ENCODE measurements at places on chromosomes 7 and 10.

DNA sequence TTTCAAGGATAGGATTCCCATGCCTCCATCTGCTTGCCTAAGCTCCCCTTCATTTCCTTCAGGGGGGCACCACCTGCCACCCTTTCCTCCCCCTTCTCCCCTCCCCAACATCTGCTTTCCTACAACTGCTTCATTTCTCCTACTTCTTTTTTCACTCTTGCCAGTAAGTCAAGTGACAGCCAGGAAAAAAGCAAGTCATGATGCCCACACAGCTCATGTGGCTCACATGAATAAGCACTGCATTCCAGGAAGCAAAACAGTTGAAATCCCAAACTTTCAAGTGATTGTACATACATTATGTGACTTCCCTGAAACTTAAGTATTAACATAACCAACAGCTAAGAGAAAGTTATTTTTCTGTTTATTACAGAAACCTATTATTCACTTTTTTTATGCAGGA lies 78.6 kb downstream of the TNS3 start:
- DNase-seq, result peak; percentile 55

DNA sequence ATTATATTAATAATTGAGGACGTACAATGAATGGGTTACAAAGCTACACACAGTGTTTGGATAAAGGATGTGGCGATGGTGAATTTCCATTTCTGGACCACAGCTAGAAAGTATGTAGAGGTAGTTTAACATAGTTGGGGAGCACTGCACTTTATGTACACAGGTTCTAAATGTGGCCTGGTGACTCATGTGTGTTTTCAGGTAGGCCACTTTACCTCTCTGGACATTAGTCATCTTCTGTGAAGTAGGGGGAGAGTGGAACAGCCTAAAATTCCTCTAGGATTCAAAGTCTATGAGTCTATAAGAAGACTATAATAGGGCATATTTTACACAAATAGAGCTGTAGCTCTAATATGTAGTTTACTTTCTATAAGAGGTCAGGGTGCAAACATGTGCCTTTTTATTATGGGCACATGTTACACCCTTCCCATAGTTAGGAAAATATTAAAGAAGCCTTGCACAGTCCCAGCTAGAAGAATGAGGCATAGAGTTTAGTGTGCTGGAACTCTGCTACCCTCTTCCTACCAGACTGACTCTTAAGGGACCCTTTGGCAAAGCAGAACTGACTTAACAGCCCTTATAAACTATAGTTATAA lies 594.9 kb downstream of the LRMDA start:
- no peak for DNase-seq

- DNase-seq, result no peak
Measured at GRCh38 chr7:140229591-140230515, 53.1 kb upstream of the KDM7A start.

DNA sequence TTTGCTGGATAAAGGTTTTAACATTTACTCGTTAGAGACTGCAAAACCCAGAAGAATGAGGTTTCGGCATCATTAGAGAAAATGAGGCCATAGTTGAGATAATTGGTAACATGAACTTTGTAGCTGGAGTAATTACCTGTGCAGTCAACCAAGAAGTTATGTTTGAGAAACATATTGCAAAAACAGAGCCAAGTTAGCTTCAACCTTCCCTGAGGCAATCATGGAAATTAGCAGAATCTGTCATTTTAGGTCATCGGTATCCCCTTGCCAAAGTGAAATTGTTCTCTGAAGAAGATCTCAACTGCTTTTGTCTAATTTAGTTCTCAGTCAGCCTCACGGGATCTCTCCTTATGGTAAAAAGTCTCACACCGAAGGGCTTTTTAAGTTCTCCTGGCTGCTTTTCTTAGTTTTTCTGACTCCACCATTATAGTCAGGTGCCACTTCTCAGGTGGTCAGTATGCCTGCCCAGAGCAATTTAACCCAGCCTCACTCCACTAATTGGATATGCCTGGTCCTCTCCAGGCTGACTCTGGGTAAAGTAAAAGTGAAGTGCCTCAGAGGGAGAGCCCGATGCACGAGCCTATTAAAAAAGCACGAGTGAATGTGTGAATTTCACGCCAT lies 52.5 kb downstream of the NRCAM start:
- DNase-seq, result no peak

DNA sequence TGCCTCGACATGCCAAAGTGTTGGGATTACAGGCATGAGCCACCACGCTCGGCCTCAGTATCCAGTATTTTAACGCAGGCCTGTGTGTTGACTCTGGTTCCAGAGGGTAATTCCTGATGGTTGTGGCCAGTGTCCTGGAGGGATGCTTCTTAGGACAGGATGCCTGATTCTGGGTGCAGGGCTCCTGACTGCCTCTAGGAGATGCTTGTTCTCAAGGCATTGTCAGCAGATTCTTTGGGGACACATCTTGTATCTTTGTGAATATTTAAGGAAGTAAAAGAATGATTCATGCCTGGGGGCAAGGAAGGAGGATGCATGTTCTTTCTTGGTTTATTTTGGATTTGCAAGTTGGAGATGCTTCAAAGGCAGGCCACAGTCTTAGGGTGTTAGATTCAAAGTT lies 2.2 kb downstream of the ZDHHC4 start:
- no peak for DNase-seq

DNA sequence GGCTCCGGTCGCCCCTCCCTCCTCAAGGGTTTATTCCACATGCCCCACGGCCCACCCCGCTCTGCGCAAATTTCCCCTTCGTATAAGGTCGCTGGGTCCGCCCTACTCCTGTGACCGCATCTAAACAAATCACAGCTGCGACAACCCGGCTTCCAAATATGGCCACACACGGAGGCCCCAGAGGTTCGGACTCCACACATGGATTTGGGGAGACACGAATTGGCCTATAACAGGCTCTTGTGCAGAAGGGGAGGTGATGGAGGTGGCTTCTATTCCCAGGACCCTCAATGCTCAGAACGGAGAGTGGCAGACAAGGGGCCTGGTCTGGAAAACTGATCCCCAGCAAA lies 90.1 kb downstream of the FOXL3 start:
- no peak for DNase-seq

- DNase-seq, result no peak
Measured at GRCh38 chr7:158811461-158811860, 17.8 kb downstream of the ESYT2 start.

- no peak for DNase-seq
Measured at GRCh38 chr7:102434039-102434486, 688 bp downstream of the ORAI2 start.

DNA sequence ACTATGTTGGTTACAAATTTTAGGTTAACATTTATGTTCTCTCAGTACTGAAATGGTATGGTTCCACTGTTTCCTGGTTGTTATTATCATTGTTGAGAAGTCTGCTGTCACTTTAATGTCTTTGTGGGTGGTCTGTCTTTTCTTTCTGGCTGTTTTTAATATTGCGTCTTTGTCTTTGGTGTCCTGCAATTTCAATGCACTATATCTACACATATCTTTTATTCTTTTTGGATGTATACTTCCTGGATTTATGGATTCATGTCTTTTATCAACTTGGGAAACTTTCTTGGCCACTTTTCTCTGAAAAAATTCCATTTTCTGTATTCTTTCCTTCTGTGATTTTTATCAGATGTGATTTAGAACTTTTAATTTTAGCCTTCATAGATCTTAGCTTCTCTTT lies 250.2 kb downstream of the BUB3 start:
- DNase-seq, result no peak

DNA sequence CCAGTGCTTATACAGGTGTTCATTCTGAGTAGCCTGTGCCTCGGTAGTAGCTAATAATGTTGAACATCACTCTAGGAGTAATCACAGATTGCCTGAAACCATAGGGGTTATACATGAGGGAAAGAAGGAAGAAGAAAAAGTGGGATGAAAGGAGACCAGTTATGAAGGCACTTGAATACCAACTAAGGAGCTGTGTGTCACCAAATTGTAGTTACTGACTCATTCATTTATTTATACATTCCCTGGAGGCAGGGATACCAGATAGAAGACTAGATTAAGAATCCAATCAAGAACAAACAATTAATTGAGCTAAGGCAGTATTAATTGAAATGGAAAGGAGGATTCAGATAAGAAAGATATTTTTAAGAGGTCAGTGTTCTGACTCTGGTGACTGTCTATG lies 129.6 kb upstream of the PRPS1L1 start:
- DNase-seq, result no peak

DNA sequence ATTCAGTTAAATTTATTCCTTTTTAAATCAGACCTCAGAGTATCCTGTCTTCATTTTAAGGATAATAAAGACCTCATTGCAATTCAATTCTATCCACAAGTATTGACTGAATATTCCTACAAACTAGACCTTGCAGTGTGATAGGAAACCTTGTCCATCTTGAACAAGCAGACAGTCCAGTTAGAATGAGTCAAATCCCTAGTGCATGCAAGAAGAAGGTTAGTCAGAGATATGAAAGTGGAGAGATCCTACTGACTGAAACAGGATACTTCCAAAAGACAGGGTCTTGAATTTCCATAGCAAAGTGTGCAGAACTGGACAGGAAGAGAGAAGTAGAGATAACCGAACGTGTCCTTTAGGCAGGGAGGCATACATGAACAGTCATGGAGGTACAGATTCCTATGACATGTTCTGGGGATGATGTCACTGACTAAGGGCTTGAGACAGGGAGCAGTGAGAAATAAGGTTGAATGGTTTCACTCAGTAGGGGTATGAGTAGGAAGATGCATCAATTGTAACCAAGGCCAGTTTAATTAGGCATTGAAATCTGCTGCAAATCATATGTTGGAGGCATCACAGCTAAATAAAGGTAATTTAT lies 45.2 kb downstream of the PPP1R3A start:
- no peak for DNase-seq

DNA sequence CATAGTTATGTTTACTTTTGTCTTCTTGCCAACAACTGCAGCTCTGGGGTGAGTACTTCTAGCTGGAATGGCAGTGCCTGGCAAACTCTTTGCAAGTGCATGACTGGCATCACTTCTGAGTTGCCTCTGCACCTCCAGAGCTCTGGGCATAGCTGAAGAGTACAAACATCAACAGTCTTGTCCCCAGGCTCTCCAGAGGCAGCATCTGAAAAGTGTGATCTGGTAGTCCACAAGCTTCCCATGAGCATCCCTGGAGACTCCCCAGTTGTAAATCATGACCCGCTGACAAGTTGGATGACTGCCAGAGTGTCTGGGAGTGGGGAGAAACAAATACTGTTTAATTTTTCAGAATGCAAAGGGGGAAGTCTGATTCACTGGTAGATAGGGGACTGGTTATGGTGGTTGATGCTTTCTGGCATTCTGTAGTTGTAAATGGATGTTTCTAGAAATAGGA lies 138.9 kb upstream of the CDK13 start:
- DNase-seq, result peak; percentile 14

GRCh38 chr7:81926154-81926553 lies 156.3 kb upstream of the HGF start:
- no peak for DNase-seq

DNA sequence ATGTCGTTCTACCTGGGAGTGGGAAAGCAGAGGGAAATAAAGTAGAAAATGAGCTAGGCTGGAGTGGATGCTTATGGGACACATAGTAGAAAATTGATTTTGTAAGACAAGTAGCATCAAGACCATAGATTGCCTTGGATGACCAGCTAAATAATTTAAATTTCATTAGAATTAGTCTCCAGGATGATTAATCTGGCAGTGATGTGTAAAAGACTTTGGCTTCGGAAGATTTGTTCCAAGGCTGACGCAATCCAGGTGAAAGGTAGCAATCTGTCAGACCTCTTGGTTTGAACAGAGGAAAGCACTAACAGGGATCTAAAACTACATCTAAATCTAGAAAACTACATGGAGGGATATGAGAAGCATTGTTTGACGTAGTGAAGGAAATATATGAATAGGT lies 236.5 kb downstream of the ARL4A start:
- no peak for DNase-seq

GRCh38 chr10:1361411-1362105 lies 305.4 kb downstream of the WDR37 start:
- no peak for DNase-seq

DNA sequence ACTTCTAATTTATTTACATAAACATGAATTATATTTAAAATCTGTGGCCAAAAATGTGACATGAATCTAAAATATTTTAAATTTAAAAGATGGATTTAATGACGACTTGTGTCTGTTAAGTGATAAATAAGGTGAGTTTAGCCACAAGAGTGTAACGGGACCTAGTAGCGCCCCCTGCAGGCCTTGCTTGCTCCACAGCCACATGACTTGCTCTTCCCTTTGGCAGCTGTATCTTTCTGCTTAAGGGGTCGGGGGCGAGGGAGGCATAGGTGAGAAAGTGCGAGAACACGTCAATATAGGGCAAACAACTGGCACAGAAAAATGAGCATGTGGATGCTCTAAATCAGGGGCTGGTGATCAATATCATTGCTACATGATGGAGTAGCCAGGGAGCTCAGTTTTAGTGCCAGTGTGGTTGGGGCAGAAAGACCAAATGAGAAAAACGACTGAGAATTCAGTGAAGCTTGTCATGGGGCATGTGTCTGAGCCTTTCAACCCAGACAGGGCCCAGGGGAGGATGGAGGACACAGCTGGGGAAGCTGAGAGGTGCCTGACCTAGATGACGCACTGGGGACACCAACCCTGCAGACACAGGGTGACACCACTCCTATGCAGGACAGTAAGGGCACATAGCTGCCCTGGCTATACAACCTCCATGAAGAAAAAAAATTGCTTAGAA lies 49.8 kb downstream of the PAXIP1 start:
- no peak for DNase-seq

- DNase-seq, result no peak
Measured at GRCh38 chr10:89853781-89854191, 152.4 kb downstream of the KIF20B start.

- no peak for DNase-seq
Measured at GRCh38 chr10:110568055-110568735, 700 bp downstream of the SMC3 start.

DNA sequence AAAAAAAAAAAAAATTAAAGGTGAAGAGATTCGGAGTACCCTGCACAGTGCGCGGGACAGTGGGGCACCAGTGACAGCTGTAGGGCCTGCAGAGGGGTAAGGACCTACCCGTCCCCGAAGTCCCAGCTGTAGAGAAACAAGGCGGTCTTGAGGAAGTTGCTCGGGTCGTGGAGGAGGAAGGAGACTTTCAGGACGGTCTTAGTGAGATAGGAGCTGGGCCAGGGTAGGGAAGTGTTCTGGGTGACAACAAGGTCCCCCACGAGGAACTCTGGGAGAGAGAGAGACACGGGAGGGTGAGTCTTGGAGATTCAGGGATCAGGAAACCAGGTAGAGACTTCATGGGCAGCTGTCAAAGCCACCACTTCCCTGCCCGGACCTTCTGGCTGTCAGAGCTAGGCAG lies 9.7 kb downstream of the TMEM130 start:
- no peak for DNase-seq

- no peak for DNase-seq
Measured at GRCh38 chr10:21599582-21599981, 65.5 kb downstream of the MLLT10 start.
